ENCODE measurements at places on chromosomes 6 and 20.

GRCh38 chr6:159106627-159107241 is 61.9 kb upstream of the TAGAP start:
- peak; percentile 52 for DNase-seq

- DNase-seq = no peak
Observed at GRCh38 chr20:62214067-62214466, 6.0 kb downstream of the HRH3 start.

DNA sequence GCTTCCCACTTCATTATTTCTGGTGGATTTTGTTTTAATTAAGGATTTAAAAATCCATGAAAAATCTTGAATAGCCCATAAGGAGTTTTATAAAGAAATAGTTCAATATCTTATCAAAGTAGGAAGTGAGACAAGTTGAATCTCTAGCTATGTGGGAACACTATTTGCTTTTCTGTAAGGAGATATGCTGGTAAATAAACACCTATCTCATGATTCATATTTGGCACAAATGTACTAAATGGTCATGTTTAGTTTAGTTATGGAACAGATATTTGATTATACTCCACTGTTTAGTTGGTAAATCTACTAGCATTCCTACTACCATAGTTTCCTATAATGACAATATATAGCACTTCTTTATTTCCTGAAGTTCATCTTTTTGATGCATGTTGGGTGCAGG is 239.9 kb upstream of the CEP162 start:
- DNase-seq = no peak

DNA sequence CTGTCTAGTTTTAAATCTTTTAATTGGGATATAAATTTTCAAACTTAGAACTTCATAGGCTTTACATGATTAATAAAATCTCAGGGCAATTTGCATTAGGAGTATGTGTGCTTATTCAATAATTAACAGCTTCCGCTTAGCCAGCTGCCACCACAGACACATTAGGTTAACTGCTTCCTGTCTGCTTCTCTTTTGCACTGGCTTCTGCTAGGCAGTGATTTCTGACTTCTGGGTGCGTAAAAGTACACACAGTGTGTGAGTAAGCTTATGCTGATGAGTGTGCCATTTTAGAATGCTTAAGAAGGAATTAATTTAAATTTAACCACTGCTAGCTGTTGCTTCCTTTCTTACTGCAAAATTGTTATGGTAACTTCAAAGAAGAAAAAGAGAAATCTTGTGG is 73.9 kb downstream of the F13A1 start:
- DNase-seq = peak; percentile 71
